DMS 273 treated with DMSO at 0.1 percent for 48 hours (cell line): ENCODE measurements at places on chromosomes 4 and X.
A peak's percentile ranks its signal among the peaks of the same experiment; 100 is the strongest.

DNA sequence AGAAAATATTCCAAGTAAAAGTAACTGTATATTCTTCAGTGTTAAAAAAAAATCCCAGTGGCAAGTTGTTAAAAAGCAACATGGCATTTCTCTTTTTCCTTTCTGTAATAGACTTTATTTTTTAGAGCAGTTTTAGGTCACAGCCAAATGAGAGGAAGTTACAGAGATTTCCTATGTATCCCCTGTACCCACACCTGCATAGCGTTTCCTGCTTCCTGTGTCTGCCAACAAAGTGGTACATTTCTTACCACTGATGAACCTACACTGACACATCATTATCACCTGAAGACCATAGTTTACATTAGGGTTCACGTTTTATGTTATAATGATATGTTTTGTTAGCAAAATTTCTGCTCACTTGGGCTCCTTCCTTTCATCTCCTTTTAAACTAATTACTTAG, 124.7 kb downstream of the GPAT3 start:
- DNase-seq, result no peak

DNA sequence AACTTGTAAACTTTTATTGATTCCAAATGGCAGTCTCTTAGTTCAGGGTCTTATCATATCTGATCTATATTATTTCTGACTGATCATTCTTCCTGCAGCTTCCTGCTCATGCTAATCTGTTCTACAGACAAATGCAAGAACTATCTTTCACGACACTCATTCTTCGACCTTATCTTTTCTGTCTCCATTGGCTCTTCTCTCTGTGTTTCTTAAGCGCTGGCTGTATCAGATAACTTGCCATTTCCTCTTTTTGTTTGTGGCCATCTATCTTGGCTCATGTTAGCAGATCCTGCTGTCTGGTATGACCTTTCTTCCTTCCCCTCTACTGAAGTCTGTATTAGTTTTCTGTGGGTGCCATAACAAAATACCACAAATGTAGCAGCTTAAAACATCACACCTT, 230.5 kb upstream of the PUDP start:
- no peak for DNase-seq

- DNase-seq, result no peak
Observed at GRCh38 chrX:38796946-38797345, 4.3 kb upstream of the MID1IP1 start.

DNA sequence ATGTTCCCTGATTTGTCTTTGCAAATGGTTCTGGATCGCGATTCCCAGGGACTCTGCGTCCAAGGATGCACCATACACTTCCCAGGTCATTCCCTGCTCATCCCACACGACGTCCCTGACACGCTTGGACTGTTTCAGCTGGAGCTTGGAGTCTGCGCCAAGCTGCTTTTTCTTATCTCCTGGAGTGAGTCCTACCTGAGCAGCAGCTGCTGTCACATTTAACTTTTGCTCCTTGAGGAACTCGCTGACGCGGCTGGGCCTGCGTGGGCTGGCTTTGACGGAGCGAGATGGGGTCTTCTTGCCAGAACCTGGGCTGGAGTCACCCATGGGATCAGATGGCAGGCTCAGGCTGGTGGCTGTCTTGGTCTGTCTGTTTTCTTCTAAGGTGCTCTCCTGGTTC, 59.6 kb downstream of the GPRIN3 start:
- no peak for DNase-seq

DNA sequence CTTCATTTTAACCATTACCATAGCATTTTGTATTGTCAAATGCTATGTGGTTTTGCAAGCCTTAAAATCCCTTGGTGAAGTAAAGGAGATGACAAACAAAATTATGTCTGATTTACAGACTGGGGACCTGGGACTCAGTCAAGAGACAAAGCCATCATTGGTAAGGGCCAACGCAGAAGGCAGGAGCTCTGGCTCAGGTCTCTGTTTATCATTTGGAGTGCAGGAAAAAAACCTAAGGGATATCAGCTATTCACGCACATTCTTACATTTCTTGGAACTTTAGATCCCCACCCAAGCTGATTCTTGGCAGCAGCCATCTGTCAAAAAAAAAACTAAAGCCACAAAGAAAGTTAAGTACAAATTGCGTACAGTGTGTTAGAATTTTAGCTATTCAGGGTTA, 731.9 kb downstream of the STPG2 start:
- DNase-seq, result no peak

DNA sequence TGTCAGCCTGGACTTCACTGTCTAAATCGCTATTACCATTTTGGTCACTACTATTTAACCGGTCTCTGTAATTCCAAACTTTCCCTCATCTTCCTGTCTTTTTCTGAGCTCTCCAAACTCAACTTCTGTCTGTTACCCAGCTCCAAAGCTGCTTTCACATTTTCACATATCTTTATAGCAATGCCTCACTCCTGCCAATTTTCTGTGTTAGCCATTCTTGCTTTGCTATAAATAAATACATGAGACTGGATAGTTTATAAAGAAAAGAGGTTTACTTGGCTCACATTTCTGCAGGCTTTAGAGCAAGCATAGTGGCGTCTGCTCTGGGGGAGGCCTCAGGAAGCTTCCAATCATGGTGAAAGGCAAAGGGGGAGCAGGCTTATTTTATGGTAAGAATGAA, 368.3 kb upstream of the GNPDA2 start:
- no peak for DNase-seq

DNA sequence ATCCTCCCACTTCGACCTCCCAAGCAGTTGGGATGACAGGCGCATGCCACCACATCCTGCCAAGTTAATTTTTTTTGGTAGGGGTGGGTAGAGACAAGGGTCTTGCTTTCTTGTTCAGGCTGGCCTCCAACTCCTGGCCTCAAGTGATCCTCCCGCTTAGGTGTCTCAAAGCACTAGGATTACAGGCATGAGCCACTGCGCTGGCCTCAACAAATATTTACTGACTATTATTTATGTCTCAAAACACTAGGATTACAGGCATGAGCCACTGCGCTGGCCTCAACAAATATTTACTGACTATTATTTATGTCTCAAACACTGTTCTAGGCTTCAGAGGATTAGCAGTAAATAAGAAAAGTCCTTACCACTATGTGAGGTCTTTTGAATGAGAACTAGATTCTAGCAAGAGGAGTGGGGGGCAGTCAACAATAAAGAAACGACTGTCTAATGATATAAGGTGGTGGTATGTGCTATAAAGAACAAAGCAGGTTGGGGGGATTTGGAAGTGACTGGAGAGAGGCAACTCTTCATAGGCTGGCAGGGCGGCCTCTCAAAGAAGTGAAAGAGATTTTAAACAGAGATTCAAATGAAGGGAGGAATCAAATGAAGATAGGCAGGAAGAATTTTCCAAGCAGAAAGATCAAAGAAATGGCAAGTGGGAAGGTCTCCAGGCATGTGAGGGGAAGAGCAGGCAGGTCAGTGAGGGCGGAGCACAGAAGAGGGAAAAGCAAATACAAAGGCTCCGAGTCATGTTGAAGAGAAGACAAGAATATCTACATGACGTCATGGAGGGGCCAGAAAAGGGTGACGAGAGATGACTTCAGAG, 12.7 kb upstream of the ACSL1 start:
- DNase-seq, result no peak

- DNase-seq, result no peak
Observed at GRCh38 chr4:41678086-41678816, 70.3 kb downstream of the PHOX2B start.

GRCh38 chrX:72079607-72080006, 52.1 kb downstream of the RTL5 start:
- DNase-seq, result no peak

- DNase-seq, result peak; percentile 34
Observed at GRCh38 chr4:74794382-74795010, at the start of gene BTC. Gene BTC (minus strand): TSS chr4:74794523. CDS start chr4:74794325, 198 bp downstream.

DNA sequence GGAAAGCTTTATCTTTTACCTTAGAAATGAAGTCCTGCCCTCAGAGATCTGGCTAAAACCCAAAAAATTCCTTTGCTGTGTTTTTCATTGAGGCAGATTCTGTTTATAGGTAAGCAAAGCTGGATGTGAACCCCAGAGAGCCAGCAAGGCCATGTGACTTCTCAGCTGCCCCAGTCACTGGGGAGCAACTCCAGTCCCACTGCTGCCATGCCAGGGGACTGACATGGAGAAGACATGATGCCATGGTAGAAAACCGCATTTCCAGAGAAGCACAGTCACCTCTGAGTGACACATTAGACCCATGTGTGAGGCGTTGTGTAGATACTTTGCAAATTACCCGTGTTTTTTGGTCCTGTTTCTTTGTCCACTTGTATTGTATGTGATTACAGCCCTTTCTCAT, 45.4 kb downstream of the PTTG2 start:
- DNase-seq, result no peak

DNA sequence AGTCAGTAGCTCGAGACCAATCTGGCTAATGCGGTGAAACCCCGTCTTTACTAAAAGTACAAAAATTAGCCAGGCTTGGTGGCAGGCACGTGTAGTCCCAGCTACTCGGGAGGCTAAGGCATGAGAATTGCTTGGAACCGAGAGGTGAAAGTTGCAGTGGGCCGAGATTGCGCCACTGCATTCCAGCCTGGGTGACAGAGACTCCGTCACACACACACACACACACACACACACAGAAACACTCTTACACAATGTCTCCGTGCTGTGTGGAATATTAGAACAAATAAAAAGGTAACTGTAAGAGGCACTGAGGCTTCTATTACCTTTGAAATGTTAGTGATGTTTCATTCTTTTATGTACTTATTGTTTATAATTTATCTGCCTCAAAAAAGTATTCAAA, 326.6 kb downstream of the GPAT3 start:
- DNase-seq, result no peak

GRCh38 chrX:97619499-97619898, 735.8 kb downstream of the RPA4 start:
- DNase-seq, result no peak

DNA sequence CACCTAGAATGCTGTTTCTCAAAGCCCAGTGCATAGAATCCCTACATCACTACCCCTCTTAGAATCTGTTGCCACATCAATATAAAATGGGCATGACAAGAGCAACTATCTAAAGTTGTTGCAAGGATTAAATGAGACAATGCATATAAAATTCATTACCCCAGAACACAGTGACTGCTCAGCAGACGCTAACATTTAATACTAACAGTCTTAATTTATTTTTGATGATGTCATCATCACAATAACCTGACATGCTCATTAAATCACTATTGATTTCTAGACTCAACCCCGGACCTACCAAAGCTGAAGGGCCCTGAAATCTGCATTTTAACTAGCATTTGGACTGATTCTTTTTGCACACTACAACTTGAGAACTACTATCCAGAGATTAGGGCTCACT, 3.9 kb downstream of the ARSJ start:
- no peak for DNase-seq

- peak; percentile 31 for DNase-seq
Observed at GRCh38 chr4:168264903-168265302, 53.6 kb downstream of the DDX60 start.

DNA sequence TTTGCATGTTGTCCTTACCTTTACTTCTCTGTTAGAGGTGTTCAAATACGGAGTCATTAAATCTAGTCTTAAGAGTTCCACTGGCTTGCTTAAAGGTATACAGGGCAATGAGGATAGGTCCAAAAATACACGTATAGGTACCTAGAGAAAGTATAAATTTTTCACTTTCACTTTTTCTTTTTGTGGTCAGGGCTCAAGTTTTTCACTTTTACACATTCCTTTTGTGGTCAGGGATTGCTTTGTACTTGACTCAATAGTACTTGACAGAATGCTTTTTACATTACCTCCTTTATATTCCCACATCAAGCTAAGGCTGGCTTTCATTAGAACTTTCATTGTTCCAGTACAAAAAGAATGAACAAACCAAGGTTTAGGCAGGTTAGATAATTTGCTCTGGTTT, 21.7 kb downstream of the TMEM184C start:
- DNase-seq, result no peak

- DNase-seq, result no peak
Observed at GRCh38 chr4:62881210-62881609, 1528.0 kb downstream of the TECRL start.

DNA sequence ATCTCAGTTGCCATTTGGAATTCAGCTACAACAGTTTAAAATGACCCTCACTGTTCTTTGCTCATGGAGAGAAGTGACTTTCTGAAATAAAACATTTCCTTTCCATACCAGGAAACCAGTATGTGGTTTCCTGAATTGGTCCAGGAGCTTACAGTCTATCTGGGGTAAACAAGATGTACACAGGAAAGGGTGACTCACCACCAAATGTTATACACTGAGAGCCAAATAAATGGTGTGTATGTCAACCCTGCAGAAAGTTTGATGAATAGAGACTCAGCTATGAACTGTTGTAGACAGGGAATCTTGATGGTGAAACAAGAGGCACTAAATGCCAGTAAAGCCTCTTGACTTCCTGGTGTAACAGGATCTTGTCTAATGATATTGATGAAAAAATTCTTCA, 100.4 kb downstream of the HS6ST2 start:
- no peak for DNase-seq

DNA sequence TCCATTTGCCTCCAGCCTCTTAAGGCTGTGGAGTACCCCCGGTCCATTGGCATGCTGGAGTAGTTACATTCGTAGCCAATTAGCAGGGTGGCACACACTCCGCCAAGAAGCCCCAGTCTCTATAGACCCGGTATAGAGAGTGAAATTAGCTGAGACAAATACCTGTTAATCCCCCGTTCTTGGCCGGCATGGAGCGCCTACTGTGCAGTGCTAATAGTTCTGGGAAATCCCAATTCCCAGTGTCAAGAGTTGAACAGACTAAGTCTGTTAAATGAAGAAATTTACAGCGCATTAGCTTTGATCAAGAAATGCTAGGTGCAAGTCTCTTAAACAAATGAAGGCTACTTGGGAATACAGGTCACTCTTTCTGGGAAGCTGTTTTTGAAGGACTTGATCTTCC, 127.8 kb upstream of the ARX start:
- DNase-seq, result no peak

DNA sequence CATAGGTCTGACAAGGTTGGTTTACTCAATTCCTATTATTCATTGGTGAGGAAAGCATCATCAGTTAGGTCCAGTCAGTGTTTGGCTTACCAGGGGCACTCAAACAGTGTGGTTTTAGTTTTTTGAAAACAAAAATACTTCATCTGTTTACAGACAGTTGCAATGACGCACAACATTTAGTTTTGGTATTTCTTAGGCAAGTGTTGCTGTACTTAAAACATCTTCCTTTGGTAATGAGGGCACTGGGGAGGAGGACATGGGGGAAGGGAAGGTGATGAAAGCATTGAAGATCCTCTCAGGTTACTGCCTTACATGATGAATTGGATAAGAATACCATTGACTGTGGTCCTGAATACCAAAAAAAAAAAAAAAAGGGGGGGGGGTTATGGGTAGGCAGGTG, 93.7 kb upstream of the MAOA start:
- no peak for DNase-seq

- DNase-seq, result peak; percentile 11
Observed at GRCh38 chr4:36944232-36944631, 300.3 kb upstream of the NWD2 start.
